Caco-2 (cell line): ENCODE measurements at places on chromosomes 2 and 18. TPM values are rescaled to one million over a fixed set of nuclear protein-coding genes. Genes with fewer than 3 reads are reported as not detected.

GRCh38 chr2:120501591-120501990 lies 155.7 kb downstream of the INHBB start:
- no peak for DNase-seq

GRCh38 chr2:191299866-191300265 lies 54.7 kb downstream of the MYO1B start:
- no peak for DNase-seq

DNA sequence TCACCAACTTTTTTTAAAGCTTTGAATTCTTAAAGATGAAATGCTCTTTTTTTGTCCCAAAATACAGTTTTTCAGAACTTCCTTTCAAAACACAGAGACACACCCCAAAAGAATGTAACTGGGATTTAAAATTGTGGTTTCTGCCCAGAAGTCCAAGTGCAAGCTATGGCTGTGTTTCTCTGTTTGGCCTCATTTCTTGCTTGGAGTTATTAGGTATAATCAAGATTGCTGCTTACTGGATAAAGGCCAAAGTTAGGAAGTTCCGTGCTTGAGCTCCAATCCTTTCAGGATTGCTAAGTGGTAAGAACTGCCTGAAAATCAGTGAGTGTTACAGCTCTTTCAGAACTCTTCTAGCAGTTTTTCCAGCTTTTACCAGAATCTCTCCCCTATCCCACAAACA lies 16.9 kb downstream of the ZBTB7C start:
- no peak for DNase-seq

DNA sequence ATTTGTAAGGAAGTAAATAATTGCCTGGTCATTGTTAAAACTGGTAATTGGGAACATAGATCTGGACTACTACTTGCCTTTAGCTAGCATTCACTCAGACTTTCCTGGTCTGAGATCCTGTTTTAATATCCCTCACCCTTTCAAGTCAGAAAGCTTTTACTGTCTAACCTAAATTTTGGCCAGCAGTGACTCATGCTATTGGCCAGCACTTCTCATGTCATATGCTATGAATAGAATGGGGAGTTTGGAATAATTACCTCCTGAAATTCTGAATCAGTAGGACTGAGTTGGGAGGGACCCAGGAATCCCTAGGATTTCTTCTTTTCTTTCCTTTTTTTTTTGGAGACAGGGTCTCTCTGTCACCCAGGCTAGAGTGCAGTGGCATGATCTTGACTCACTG lies 19.3 kb downstream of the STK36 start:
- no peak for DNase-seq

GRCh38 chr2:83674050-83674449 lies 785.0 kb downstream of the SUCLG1 start:
- DNase-seq, result no peak

DNA sequence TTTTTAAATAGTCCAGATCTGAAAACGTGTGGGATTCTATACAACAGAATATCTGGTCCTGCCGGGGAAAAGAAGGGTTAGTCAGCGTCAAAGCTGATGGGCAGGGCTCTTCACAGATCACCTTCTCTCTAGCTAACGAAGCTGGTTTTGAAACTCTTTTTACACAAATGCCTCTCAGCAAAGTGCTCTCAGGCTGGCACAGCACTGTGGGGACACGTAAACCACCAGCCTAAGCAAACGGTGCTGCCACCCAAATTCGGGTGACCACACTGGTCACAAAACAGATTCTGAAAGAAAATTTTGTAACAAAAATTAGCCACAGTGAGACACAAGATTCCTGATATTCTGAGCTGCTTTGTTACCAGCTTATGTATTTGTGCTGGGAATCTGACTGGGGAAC lies 53.1 kb upstream of the ARL5A start:
- no peak for DNase-seq

GRCh38 chr2:47004905-47005495 lies 89.4 kb upstream of the MCFD2 start:
- DNase-seq, result no peak

- no peak for DNase-seq
These were observed 90.7 kb upstream of the CTDP1 start for GRCh38 chr18:79588636-79589481.

GRCh38 chr2:141029428-141030078 lies 1101.3 kb downstream of the LRP1B start:
- no peak for DNase-seq

GRCh38 chr2:222927600-222927999 lies 66.8 kb downstream of the ACSL3 start:
- DNase-seq, result no peak

DNA sequence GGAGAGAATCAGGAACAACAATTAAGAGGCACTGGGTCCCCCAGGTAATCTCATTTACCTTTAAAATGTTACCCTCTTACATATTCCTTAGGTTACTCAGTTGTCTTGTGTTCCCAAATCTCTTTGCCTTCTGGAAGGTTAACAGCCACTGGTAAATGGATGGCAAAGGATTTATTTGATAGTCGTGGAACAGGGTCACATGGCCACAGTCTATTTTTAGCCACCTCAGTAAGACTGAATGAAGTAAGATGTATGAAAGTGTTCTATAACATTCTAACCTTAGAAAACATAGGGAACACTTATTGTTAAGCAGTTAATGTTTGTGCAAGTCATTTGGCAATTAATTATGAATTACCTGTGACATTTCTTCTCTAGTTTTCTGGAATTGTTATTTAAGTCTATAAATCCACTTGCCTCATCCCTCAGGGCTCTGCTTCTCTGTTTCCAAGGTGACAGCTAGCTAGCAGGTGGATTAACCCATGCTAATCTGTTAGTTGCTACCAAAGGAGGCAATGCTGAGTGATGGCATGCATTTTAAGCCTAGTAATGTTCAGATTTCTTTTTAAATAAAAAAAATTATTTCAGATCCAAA lies 211.0 kb downstream of the PIK3C3 start:
- DNase-seq, result no peak

GRCh38 chr2:64085936-64086335 lies 58.3 kb downstream of the PELI1 start:
- no peak for DNase-seq

DNA sequence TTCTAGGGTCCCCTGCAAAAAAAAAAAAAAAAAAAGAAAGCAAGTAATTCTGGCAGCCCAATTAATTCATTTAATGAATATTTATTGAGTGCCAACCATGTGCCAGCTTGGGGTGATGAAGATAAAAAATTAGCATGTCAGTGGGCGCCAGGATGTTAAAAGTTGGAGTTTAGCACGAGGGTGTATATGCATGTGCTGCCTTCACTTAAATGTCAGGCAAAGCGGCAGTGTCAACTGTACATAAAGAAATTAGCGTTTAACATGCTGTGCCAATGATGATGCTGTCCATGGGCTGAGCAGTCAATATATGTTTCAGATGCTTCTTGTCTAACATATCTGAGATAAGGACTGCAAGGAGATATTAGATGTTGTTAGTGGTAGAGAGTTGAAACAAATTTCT lies 49.5 kb downstream of the ASAP2 start:
- DNase-seq, result no peak

- DNase-seq, result no peak
These were observed 126.3 kb downstream of the HDAC4 start for GRCh38 chr2:239274391-239275043.

GRCh38 chr2:10188211-10188610 lies 65.7 kb downstream of the RRM2 start:
- no peak for DNase-seq

- no peak for DNase-seq
These were observed 3.8 kb upstream of the EGR4 start for GRCh38 chr2:73297151-73297559.

DNA sequence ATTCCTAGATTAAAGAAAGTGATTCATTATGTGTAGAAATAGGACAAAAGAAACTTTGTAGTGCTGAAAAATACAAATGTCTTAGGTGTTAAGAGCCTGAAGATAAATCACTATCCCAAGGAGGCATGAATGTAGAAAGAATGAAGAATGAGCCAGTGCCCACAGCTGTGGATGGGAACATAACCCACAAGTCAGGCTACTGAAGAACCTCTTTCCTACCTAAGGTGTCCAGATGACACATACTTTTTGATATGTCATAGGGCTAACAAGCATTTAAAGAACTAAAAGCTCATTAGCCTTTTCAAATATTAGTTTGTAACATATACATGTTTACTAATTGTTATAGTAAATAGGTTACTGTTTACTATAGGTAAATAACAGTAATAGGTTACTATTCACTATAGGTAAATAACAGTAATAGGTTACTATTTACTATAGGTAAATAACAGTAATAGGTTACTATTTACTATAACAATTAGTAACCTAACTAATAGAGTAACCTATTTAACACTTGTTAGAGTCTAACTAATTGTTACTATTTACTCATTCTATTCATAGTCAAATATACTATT lies 275.0 kb upstream of the KYNU start:
- no peak for DNase-seq

GRCh38 chr2:54360055-54360792 lies 95.9 kb upstream of the SPTBN1 start:
- no peak for DNase-seq

GRCh38 chr18:76565238-76566173 lies 70.5 kb upstream of the ZNF516 start:
- DNase-seq, result peak; percentile 65

DNA sequence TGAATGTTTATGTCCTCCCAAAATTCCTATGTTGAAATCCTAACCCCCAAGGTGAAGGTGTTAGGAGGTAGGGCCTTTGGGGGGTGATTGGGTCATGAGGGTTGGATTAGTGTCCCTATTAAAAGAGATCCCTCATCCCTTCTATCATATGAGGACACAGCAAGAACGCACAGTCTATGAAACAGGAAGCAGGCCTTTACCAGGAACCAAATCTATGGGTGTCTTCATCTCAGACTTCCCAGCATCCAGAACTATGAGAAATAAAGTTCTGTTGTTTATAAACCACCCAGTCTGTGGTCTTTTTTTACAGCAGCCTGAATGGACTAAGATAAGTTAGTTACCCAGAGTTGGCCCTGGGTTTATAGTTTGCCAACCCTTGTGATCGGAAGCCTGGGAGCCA lies 153.1 kb downstream of the INO80D start:
- DNase-seq, result no peak

GRCh38 chr18:51154431-51155063 lies 42.9 kb downstream of the MEX3C start:
- no peak for DNase-seq

ANKRD30B gene
- total RNA-seq, result 0.07 and 0.44 TPM in 2 replicates

ARHGAP25 gene
- 0.48 and 0.58 TPM in 2 replicates for total RNA-seq

ST8SIA3 gene
- not detected in 2 replicates for total RNA-seq

HOXD13 gene
- not detected in 2 replicates for total RNA-seq

SPC25 gene
- 28.0 and 32.6 TPM in 2 replicates for total RNA-seq

SRD5A2 gene
- not detected in 2 replicates for total RNA-seq

RBM44 gene
- 0.14 TPM in 1 of 2 replicates, not detected in the other for total RNA-seq

CEBPZOS gene
- 55.3 and 56.0 TPM in 2 replicates for total RNA-seq

FAM237A gene
- not detected in 2 replicates for total RNA-seq

TFCP2L1 gene
- 17.8 and 18.4 TPM in 2 replicates for total RNA-seq

LANCL1 gene
- 26.5 and 30.6 TPM in 2 replicates for total RNA-seq

CCDC121 gene
- 3.9 and 4.7 TPM in 2 replicates for total RNA-seq

MYO1B gene
- 80.3 and 83.4 TPM in 2 replicates for total RNA-seq

POTEE gene
- 7.6 and 8.0 TPM in 2 replicates for total RNA-seq

PLA2R1 gene
- total RNA-seq, result 0.26 and 0.39 TPM in 2 replicates

FAM228A gene
- not detected in 2 replicates for total RNA-seq

LAMA1 gene
- total RNA-seq, result 122 and 129 TPM in 2 replicates

EIF2AK2 gene
- total RNA-seq, result 41.7 and 50.1 TPM in 2 replicates
